ENCODE measurements at places on chromosomes 5 and 9. TPM values are rescaled to one million over a fixed set of nuclear protein-coding genes. Genes with fewer than 3 reads are reported as not detected.

The CER1 gene
- not detected for total RNA-seq

DNA sequence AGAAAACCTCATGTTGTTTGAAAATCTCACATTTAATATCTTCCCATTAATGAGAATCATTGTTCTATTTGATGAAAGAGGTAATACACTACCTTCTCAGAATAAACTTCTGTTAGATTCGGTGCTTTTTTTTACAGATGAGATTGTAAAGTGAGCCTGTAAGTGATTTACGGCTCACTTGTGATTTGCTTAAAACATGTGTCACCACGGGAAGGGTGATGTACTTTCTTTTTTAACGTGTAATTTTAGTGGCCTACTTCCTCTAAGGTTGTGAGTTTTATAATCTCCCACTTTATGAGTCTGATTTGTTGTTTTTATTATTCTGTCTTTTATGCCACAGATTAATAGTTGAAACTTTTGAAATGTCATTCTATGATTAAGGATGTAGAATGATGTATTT is 15.9 kb downstream of the ANXA1 start:
- no peak for DNase-seq

DNA sequence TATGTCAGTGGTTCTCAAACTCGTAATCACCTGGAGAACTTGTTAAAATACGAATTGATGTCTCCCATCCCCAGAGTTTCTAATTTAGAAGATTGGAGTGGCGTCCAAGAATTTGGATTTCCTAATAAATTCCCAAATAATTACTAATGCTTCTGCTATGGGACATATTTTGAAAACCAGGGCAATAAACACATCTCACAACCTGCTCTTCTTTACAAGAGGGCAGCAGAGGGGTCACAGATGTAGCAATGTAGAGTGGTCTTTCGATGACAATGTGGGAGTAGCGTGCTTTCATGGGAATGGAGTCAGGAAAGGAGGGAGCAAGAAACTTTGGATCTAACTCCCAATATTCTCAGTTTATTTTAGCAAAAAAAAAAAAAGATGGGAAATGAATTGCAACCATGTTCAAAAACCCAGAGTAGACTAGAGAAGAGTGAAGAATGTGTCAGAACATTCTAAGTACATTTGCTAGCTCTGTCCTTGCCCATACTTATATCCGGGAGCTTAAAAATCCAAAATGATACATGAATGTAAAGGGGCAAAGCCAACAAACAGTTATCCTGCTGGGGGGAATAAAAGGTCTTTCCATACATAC is 33.8 kb upstream of the ALDH1A1 start:
- DNase-seq: no peak

The CCNI2 gene
- total RNA-seq: 11.0 TPM

The SEMA6A gene
- total RNA-seq: 0.79 TPM

DNA sequence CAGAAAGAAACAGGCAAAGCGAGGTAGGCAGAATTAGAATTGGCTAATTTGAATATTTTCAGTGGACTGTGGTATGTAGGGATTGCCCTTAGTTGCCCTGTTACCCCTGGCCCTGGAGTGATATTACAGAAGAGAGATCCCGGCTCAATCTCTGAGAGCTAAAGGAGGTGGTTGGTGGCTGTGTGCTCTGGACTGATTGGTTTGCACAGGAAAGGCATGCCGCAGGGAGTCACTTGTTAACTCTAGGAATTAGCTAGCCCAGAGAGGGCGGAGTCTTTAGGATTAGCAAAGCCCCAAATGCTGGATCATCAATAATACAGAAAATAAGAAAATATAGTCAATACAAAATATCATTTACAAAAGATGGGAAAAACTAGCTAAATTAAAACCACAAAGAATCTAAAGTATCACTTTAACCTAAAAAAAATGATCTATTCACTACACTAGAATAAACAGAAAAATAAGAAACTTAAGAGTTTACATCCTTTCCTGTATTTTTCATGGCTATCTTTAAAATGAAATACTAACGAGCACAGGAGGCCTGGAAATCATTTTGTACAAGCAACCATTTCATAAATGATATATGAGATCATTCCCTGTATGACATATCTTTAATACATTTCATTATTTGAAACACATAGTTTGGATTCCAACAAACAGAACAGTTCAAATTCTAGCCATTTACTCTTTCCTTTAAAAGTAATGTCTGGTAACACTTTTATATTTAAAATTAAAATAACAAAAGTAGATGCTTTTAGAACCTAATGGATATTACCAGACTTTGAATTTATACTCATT is 71.1 kb downstream of the GNAQ start:
- no peak for DNase-seq

The IFNA21 gene
- total RNA-seq: not detected

All from T-cell (primary cell).